ENCODE measurements at places on chromosomes 1 and 21.

DNA sequence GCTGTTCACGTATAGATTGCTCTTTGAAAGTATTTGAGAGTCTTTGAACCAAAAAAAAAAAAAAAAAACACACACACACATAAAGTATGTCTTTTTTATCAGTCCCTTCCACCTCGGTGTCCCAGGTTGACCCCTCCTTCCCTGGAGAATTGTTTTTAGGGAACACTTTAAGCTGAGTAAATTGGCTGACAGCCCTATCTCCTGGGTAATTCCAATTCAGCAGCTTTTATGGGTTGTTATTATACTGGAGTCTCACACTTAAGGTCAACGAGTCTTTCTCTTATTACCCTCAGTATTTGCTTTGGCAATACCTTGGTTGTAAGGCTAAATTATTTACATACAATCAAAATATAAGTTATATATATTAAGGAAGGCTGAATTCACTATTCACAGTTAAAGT lies 69.4 kb downstream of the SLC30A10 start:
- no peak for DNase-seq

GRCh38 chr21:35063428-35064172 lies 14.5 kb upstream of the RUNX1 start:
- DNase-seq: no peak

DNA sequence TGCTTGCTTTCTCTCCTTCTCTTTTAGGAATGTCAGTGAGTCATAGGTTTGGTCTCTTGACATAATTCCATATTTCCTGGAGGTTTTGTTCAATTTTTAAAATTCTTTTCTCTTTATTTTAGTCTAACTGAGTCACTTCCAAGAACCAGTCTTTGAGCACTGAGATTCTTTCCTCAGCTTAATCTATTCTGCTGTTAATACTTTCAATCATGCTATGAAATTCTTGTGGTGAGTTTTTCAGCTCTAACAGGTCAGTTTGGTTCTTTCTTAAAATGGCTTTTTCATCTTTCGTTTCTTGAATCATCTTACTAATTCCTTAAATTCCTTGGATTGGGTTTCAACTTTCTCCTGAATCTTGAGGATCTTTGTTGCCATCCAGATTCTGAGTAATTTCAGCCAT lies 321.0 kb downstream of the PTBP2 start:
- no peak for DNase-seq

- no peak for DNase-seq
Measured at GRCh38 chr21:36015045-36015444, 45.3 kb downstream of the SETD4 start.

GRCh38 chr1:161838362-161838761 lies 72.2 kb downstream of the ATF6 start:
- no peak for DNase-seq

GRCh38 chr1:170388489-170388888 lies 143.5 kb upstream of the GORAB start:
- DNase-seq: no peak

DNA sequence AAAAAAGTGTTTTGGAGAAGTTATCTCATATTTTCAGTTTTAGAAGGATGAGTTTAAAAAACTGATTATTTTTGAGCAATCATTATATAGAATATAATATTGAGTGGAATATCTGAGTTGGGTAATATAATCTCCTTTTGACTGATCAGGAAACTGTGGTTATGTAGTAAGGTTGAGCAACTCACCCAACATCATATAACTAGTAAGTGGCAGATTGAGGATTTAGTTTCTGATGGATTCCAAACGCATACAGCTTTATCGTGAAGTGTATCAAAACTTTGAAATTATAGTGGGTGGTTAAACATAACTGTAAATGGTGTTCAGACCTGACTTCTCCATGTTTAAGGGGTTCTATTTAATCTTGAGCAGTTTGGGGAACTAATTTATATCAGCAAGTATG lies 98.6 kb downstream of the OLFM3 start:
- DNase-seq: no peak

GRCh38 chr1:185152187-185152767 lies 4.5 kb downstream of the TRMT1L start:
- DNase-seq: no peak

DNA sequence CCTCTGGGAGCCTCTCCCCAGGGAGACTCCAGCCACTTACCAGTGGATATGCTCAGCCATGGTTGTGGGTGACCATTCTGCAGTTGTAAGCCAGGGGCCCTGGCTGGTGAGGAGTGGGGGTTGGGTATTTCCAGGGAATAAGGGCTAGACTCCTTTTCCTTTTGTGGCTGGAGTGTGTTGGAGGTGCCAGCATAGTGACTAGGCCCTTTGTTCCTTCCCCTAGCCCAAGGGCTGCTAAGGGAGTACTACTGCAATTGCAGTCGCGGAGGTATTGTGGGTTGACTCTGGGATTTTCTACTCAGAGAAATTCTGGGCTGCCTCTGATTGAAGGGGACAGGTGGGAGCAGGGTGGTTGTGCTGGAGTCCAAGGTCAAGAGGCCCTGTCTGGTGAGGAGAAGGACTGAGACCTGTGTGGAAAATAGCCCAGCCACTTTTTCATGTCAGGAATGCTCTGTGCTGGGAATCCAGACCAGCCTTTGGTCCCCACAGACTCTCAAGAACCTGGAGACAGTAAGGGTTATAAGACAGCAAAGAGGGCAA lies 43.1 kb downstream of the MROH9 start:
- DNase-seq: no peak

- DNase-seq: no peak
Measured at GRCh38 chr1:109901524-109902145, 9.0 kb upstream of the CSF1 start.

DNA sequence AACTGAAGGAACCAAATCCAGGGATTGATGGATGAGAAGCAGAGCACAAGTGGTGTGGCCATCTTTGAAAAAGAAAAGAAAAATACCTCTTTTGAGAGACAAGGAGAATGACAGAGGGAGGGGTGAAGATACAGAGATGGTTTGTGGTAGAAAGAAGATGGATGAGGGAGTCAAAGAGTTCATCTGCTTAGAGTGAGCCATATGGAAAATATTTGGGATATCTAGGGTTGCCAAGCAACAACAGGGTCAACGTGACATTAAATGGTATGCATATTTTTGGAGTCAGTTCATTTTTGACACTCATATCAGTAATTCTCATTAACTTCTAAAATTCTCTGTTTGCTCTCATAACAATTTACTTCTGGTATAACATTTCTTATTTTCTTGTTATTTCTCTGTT lies 50.7 kb downstream of the MACF1 start:
- DNase-seq: no peak
